ENCODE measurements at places on chromosomes 11 and 22.

GRCh38 chr11:95536047-95536690 is 253.4 kb downstream of the FAM76B start:
- DNase-seq: no peak

DNA sequence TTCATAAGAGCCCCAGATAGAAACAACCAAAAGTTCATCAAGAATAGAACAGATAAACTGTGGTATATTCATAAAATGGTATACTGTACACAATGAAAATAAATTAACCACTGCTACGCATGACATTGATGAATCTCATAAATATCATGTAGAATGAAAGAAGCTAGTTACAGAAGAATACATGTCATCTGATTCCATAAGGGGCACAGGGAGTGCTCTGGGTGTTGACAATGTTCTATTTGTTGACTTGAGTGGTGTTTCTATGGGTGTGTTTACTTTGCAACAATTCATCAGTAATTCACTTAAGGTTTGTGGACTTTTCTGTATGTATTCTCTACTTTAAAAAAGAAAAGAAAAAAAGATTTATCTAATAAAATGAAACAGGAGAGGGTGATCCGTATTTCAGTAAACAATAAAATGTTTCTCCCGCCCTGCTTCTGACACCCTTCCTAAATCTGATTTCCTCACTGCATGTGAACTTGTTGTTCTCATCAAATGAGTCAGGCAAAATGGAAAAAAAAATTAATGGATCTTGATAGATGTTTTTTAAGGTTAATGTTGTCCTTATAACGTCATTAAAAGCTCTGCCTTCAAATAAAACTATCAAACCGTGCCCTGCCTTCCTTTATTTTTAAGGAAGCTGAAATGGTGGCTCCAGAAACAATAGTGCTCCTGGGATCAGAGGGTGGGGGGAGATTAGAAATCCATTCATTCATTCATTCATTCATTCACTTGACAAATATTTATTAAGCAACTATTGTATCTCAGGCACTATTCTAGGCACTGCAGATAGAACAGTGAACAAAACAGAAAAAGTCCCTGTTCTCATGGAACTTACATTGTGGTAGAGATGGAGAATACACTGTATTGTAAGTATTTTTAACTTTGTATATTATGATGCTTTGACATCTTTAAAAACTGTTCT is 77.2 kb upstream of the CD44 start:
- DNase-seq: no peak

DNA sequence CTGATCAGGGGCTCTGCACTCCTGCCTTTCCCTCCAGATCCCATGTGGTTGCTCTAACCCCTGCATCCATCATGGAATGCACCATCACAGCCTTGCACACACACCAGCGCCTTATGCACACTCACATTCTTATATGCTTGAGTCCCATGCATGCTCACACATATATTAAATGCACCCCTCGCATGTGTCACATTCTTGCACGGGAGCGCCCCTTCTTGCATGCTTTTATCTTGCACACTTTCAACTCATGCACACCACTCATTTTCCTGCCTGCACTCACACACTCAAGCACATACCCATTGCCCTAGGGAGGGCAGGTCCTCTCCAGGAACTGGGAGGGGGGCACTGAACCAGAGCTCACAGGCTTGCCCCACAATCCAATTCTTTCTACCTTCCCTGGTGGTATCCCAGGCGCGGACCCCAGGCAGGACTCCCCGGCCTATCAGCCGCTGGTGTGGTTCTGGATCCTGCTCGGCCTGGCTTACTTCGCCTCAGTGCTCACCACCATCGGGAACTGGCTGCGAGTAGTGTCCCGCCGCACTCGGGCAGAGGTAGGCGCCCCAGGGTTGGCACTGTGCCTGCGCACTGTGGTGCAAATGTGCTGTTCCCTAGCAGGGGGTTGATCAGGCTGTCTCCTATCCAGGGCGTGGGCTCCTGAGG is 2.3 kb upstream of the CATSPERZ start:
- no peak for DNase-seq

GRCh38 chr11:64920124-64920523 is 3.1 kb upstream of the ATG2A start:
- no peak for DNase-seq

DNA sequence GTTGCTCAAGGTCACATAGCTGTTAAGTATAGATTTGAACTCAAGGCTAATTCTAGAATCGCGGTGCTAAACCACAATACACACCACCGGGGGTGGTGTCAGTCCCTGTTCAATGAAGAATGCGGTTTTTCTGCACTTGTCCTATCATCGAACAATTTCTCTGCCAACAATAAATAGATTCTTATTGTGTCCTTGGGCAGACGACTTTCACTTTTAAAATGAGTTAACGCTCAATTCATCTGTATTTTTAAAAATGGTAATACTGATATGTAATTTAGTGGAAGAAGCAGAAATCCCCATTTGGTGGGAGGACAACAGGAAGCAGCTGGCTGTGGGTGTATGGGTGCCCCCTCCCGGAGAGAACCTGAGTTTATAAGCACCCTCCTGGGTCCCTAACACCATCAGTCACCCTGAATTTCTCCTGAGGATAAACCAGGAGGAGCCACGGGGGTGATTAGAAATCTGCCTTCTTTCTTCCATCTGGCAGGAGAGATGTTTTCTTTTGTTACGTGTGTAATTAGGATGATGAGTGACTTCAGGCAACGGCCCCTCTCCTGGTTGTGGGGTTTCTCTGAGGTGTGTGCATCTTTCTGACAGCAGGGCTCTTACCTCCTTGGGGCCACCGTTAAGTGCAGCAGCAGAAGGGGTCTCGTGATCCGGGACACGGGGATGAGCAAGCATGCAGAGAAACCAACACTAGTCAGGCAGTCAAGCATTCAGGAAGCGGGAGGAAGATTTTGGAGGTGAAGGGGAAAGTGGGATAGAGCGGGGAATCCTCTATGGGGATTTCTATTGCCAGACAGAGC is 87.7 kb downstream of the GRAMD1B start:
- no peak for DNase-seq

GRCh38 chr11:86632499-86633269 is 39.7 kb downstream of the ME3 start:
- peak; percentile 53 for DNase-seq

DNA sequence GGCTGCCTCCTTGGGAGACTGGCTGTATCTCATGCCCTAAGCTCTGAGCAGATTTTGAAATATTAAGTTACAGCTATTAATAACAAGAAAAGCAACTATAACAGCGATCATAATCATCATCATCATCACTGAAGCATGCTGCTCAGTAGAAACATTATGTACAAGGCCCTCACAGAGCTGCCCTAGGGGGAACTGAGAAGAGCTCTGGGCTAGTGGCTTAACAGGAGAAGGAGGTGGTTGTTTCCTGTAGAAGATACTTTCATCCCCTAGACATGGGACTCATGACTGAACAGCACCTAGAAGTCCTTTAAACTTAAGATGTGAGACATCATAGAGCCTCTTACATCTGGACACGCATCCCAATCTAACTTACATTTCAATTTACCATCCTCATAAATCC is 332.8 kb upstream of the PLET1 start:
- DNase-seq: no peak

DNA sequence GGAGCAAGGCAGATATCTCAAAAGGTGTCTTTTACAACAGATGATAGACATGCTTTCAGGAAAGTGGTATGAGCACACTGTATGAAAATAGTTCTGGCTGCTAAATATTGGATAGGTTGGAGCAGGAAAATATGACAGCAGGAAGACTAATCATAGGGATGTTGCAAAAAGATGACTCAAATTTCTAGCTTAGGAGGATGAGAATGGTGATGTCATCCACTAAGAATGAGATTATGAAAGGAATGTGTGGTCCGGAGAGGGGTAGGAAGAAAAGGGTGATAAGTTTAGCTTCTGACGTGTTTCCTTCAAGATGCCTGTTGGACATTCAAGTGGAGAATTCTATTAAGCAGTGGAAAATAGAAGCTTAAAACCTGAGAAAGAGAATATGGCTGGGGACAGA is 46.4 kb downstream of the RCN1 start:
- DNase-seq: peak; percentile 92

DNA sequence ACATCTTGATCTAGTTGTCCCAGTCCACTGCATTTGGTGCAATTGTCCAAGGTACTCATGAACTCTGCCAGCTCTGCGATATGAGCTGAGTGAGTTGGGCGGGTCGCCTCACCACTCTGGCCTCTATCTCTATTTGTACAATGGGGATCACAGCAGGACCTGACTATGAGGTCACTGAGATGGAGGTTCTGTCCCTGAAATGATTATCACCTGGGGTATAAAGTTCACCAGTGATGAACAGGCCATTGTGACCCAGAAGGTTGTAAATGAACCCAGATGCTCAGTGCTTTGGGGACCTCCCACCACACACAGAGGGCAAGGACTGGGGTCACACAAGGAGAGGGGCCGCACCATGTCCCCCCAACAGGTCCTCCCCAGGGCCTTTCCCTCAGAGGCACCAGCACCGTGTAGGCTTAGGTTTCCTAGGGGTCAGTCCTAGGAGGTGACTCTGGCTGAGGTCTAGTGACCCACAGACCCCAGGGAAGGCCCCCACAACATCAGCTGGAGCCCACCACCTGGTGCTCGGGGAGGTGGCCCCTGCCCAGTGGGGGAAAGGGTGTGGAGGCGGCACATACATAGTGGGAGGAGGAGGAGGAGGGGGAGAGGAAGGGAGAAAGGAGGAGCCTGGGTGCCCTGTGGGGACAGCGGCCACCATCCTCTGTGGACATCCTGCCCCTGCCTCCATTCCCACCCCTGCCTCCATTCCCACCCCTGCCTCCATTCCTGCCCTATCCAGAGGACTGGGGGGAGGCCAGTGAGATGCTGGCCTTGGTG is 25.0 kb upstream of the IGLL1 start:
- DNase-seq: no peak

DNA sequence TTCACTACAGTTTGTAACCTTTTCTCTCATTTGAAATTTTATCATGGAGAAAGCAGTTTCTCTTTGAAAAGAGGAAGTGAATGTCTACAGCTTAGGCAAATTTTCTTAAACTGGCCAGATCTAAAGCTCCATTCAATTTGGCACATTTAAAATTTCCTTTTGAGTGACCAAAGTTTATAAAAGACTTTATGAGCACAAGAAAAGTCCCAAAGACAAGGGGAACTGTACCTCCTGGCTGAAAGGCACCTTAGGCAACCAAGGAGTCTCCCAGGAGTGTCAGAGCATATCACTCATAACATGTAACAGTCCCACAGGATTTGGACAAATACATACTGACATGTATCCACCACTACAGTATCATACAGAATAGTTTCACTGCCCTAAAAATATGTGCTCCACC is 41.3 kb downstream of the NARS2 start:
- no peak for DNase-seq

DNA sequence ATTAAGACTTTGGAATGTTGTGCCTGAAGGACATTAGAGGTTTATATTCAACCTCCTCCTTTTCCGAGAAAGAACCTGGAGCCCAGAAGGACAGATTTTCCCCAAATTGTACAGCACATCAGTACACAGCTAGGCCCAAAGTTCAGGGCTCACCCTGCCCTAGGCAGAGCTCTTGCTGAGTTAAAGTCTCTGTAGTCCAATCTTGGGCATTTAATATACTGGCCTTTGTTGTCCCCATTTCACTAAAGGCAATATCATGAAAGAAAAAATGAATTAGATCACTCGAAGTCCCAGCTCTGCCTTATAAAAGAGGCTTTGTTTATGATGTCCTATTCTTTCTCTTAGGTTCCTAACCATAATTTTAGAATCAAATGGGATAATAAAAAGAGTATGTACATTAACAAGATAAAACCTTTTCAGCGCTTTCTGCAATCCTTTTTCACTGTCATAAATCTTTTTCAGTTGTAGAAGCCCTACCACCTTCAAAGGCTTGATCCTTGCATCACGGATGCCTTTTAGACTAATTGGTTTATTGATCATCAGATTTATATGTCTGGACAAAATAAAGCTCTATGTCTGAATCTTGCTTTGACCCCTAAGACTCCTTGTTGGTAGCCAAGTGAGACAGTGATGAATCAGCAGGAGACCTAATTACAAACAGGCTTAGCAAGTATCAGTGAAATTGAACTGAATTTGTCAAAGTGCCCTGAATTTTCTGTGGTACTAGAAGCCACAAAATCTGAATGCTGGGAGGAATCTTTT is 39.8 kb downstream of the RELT start:
- no peak for DNase-seq

- DNase-seq: no peak
Observed at GRCh38 chr11:118227865-118228785, 3.3 kb upstream of the JAML start.

DNA sequence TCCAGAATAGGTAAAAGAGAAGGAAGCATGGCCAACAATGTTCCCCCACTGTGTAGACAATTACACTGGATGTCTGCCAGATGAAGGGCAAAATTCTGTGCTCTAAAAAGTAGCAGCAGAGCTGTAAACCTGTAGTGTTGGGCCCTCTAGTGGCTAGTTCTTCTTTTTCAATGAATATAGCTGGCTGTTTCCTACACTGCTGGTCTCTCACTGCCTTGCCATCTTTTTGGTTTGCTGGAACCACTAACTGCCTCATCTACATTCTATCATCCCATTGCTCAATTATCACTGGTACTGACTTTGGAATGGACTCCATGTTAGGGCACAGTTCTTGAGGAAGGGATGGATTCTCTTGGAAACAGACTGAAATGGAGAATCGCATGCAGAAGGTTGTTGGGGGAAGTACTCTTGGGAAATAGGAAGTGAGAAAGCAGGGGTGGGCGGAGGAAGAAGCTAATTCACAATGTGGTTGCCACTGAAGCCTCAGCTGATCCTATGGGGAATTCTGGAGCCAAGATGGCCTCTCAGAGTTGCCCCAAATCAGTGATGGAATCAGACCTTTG is 17.9 kb downstream of the KCNE3 start:
- peak; percentile 86 for DNase-seq

DNA sequence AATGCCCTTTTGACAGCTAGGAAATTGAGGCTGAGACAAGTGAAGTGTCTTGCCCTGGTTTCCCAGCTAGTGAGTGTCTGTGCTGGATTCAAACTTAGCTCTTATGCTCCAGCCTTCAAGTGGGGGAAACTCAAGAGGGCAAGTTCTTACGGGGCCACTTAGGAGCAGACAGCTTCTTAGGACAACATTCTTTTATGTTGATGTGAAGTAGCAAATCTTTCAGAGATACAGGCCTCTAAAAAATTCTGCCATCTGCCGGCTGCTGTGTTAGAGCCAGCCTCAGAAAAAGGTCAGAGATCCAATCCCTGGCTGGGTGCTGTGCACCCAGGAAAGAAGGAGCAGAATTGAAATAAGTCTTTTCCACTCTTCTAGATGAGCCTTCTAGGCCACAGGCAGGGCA is 26.6 kb downstream of the TIMP3 start:
- DNase-seq: peak; percentile 48

DNA sequence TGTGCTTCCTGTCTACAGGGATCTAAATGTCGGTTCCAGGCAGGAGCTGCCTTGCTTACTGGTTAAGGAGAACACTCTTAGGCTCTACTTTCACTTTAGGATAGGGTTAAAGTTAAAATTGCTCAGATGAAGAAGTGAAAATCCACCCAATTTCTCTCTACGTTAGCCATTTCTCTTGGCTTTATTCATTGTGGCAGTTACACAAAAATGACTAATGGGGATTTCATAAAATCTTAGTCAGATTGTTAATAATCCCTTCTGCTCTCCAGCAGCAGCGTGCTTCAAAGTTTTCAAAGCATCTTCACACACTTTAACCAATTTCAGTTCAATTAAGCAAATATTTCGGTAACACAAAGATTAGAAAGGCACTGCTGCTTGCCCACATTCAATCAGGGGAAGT is 58.4 kb upstream of the RCN1 start:
- DNase-seq: no peak

GRCh38 chr11:18173225-18173866 is 709 bp downstream of the MRGPRX4 start:
- DNase-seq: no peak

GRCh38 chr11:128201009-128201408 is 386.3 kb downstream of the ETS1 start:
- DNase-seq: no peak

Measured in trophoblast cell (in vitro differentiated cells and primary cell).